Prostate gland (tissue), 2 donors: ENCODE measurements at places on chromosomes 6 and 20. TPM values are rescaled to one million over a fixed set of nuclear protein-coding genes. Genes with fewer than 3 reads are reported as not detected.

DNA sequence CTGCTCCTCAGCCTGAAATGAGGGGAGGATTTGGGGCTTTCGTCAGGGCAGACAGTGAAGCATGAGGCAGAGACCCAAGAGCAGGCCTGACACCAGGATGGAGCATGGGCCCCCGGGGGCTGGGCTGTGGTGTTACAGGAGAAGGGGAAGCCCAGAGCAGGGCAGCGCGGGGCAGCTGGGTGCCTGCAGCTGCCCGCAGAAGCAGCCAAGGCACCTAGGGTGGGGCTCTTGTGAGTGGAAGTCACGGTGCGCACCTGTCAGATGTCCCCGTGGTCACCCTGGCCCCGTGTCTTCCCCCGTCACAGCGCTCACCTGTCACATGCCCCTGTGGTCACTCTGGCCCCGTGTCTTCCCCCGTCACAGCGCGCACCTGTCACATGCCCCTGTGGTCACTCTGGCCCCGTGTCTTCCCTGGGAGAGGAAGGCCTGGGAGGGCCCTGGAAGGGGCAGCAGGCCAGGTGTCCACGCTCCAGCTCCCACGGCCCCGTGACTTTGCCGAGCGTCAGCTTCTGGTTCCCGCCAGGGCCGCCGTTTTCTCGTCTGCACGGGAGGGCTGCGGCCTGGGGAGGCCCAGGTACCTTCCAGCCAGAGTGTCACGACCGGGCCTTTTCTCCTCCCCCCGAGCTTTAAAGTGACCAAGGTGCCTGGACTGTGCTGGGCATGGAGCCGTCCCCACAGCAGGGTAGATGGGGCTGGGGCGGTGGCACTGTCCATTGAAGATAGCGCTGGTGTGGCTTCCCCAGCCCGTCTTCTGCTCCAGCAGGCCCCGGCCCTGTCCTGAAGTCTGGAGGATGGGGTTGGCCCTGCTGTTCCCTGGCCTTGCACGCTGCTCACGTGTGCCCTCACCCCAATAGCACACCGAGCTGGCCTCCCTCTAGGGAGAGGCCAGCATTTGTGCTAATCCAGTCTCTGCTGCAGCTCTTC, 9.4 kb downstream of the ARFGAP1 start:
- no peaks in the 10 kb centered on the region for H3K4me1 ChIP-seq
- DNase-seq, result no peak
- no peaks in the 10 kb centered on the region for H3K27me3 ChIP-seq

GRCh38 chr6:130223508-130223907, 757 bp upstream of the SAMD3 start:
- no peak overlapping the region for H3K27ac ChIP-seq
- no peak for DNase-seq
- no peaks in the 10 kb centered on the region for H3K36me3 ChIP-seq
- H3K4me1 ChIP-seq, result no peaks in the 10 kb centered on the region

- H3K27ac ChIP-seq, result peak overlapping the region; percentile 5
- H3K36me3 ChIP-seq, result peaks cover 5% of the 10 kb centered on the region
- H3K27me3 ChIP-seq, result no peaks in the 10 kb centered on the region
- DNase-seq, result peak; percentile 86
These were observed 11.7 kb upstream of the FAM83C start for GRCh38 chr20:35303735-35304491.

Gene NKAIN4
- 1.2 TPM for total RNA-seq

GRCh38 chr6:49088631-49089030, 374.4 kb downstream of the MMUT start:
- H3K4me3 ChIP-seq, result no peak overlapping the region
- H3K4me1 ChIP-seq, result no peaks in the 10 kb centered on the region
- DNase-seq, result no peak
- no peaks in the 10 kb centered on the region for H3K27me3 ChIP-seq
- H3K27ac ChIP-seq, result no peak overlapping the region

DNA sequence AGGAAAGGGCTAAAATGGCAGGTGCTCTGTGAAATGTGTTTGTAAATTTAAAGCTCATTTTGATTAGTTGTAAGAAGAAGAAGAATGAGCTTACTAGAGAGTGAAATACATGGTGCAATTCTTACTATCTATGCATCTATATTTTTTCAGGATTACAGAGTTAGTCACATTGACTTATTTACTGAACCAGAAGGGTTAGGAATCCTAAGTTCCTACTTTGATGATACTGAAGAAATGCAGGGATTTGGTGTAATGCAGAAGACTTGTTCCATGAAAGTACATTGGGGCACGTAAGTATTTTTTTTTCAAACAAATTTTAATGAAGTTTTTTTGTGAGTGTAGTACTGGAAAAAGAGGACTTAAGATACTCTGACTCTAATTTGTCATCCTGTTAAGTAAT, 99.3 kb downstream of the RTN4IP1 start:
- H3K27me3 ChIP-seq, result no peaks in the 10 kb centered on the region
- H3K4me3 ChIP-seq, result no peak overlapping the region
- DNase-seq, result no peak
- no peaks in the 10 kb centered on the region for H3K4me1 ChIP-seq

- DNase-seq, result no peak
- H3K27ac ChIP-seq, result no peak overlapping the region
- no peaks in the 10 kb centered on the region for H3K27me3 ChIP-seq
- no peaks in the 10 kb centered on the region for H3K36me3 ChIP-seq
- H3K4me3 ChIP-seq, result no peak overlapping the region
These were observed 45.2 kb downstream of the TBX18 start for GRCh38 chr6:84719152-84719551.

- H3K27ac ChIP-seq, result no peak overlapping the region
- DNase-seq, result no peak
- no peaks in the 10 kb centered on the region for H3K4me1 ChIP-seq
These were observed 149.9 kb downstream of the RPS12 start for GRCh38 chr6:132964101-132964867.

Gene ELOVL2
- 15.5 TPM for total RNA-seq

Gene PGC
- total RNA-seq, result 391 TPM

- no peak overlapping the region for H3K4me3 ChIP-seq
- no peak overlapping the region for H3K27ac ChIP-seq
- H3K4me1 ChIP-seq, result peaks cover 3% of the 10 kb centered on the region
- DNase-seq, result peak; percentile 46
- H3K27me3 ChIP-seq, result no peaks in the 10 kb centered on the region
These were observed 75.8 kb downstream of the PSMG4 start for GRCh38 chr6:3334555-3334954.

DNA sequence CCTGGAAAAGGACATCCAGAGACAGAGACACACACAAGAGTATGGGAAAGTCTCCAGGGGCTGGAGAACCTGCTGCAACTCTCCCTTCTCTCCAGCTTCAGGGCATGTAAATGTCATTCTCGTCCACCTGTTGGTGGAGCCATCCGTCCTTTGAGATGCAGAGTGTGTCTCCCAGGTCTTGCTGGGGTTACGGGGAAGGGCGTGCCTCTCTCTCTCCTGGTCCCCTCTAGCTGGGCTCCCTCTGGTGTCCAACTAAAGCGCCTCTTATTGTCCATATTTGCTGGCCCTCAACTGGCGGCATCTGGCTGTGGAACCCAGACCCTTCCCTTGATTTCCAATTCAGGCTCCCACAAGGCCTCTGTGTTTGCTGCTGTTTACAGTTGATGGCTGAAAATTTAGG, 244.1 kb downstream of the BMP7 start:
- H3K27ac ChIP-seq, result no peak overlapping the region
- H3K4me1 ChIP-seq, result no peaks in the 10 kb centered on the region
- H3K27me3 ChIP-seq, result no peaks in the 10 kb centered on the region
- no peak for DNase-seq
- H3K36me3 ChIP-seq, result no peaks in the 10 kb centered on the region

Gene BPIFB1
- total RNA-seq, result not detected

DNA sequence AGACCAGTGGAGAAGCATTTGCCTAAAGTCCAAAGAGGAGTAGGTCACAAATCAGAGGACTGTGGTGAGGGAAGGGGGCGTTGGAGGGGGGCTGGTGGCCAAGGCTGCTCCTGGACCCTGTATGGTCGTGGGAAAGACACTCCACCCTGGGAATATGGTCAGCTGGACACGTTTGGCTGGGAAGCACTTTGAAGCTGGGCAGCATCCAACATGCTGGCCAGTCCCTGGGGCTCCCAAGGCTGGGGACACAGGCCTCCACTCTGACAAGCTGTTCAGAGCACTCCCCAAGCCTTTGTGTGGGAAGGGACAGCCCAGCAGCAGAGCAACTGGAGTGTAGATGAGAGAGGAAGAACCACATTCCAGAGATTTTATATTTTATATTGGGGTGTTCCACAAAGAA, 203.2 kb downstream of the ANKRD60 start:
- H3K4me3 ChIP-seq, result no peak overlapping the region
- no peaks in the 10 kb centered on the region for H3K36me3 ChIP-seq
- no peaks in the 10 kb centered on the region for H3K27me3 ChIP-seq
